CD8-positive, alpha-beta memory T cell (primary cell): ENCODE measurements at places on chromosomes 13 and 19. TPM values are rescaled to one million over a fixed set of nuclear protein-coding genes. Genes with fewer than 3 reads are reported as not detected.

The ZNF221 gene
- 3.3 TPM for polyA plus RNA-seq

The HRC gene
- not detected for polyA plus RNA-seq

The CYP2A6 gene
- polyA plus RNA-seq: not detected

The FFAR3 gene
- polyA plus RNA-seq: not detected

The SCAF1 gene
- polyA plus RNA-seq: 3.2 TPM

The GNG7 gene
- 1.2 TPM for polyA plus RNA-seq

The BBC3 gene
- polyA plus RNA-seq: 8.3 TPM

The MIA gene
- not detected for polyA plus RNA-seq

The SLITRK6 gene
- not detected for polyA plus RNA-seq

The GIPC1 gene
- polyA plus RNA-seq: 43.4 TPM

The PGPEP1 gene
- polyA plus RNA-seq: 12.2 TPM

The RNASEH2B gene
- polyA plus RNA-seq: 102 TPM

The EIF3K gene
- 401 TPM for polyA plus RNA-seq

The MEF2B gene
- polyA plus RNA-seq: not detected

The SIGLEC12 gene
- 0.31 TPM for polyA plus RNA-seq

The ADGRE2 gene
- polyA plus RNA-seq: 0.09 TPM

The TYROBP gene
- 96.2 TPM for polyA plus RNA-seq

The NCR1 gene
- polyA plus RNA-seq: 2.8 TPM

The CEACAM21 gene
- polyA plus RNA-seq: 46.6 TPM

The ZNF208 gene
- 0.51 TPM for polyA plus RNA-seq

The ZNF737 gene
- 14.0 TPM for polyA plus RNA-seq

The SIGLEC5 gene
- not detected for polyA plus RNA-seq

The ZIK1 gene
- 7.6 TPM for polyA plus RNA-seq
